Breast epithelium (tissue), 4 donors: ENCODE measurements at places on chromosomes 5 and 9.

- DNase-seq = no peak
Observed at GRCh38 chr5:9066349-9066748, 479.5 kb downstream of the SEMA5A start.

GRCh38 chr5:154221371-154221896 is 30.9 kb downstream of the GALNT10 start:
- DNase-seq = no peak

- DNase-seq = peak; percentile 55
Observed at GRCh38 chr9:125240649-125240999, 519 bp downstream of the HSPA5 start.

DNA sequence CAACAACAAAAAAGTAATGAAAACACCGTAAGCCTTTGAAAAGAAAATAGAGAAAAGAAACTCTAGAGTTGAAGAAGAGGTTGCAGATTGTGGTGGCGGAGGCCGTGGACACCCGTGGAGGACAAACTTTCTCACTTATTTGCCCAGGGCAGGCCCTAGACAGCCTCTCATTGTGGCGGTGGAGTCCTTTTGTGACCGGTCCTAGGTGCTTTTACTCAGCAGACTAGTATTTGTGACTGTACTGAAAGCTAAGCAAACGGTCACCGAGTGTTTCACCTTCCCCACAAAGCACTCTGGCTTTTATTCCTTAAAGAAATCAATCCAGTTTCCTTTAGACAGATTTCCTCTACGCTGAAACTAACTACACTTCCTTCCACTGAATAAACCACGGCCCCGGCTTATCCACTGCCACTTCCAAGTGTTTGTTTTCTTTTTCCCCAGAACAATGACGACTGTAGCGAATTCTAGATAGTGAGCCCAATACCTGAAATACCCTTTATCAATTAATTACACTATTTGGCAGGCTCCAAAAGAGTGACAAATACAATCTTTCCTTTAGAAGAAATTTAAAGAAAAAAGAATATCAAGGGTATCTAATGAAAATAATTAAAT is 210.2 kb upstream of the TARS1 start:
- no peak for DNase-seq

- no peak for DNase-seq
Observed at GRCh38 chr5:77374686-77375085, 117.4 kb downstream of the WDR41 start.

GRCh38 chr9:130220352-130220751 is 45.2 kb upstream of the HMCN2 start:
- DNase-seq = no peak

DNA sequence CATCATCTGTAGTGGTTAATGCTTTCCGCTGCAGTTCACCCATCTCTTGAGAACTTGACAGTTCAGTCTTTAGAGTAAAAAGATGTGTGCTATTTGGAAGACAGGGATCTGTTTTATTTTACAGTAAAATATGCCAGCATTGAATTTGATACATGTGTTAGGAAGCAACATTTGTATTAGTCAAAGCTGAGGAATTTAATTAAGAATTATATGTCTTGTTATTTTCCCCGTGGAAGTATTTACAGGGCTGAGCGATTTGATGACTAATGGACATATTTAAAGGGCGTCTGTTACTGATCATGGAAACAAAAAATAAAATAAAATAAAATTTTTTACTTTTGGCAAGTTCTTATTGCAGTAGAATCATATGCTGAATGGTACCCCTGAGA is 101.3 kb downstream of the PAM start:
- DNase-seq = no peak

GRCh38 chr5:178330791-178331404 is 98.3 kb upstream of the PHYKPL start:
- DNase-seq = no peak

GRCh38 chr9:71223953-71224538 is 102.6 kb upstream of the TRPM3 start:
- DNase-seq = no peak

GRCh38 chr5:144028058-144028457 is 142.4 kb downstream of the YIPF5 start:
- no peak for DNase-seq

- DNase-seq = no peak
Observed at GRCh38 chr5:66933066-66933465, 263.5 kb downstream of the CD180 start.

GRCh38 chr9:38158628-38159027 is 89.6 kb upstream of the SHB start:
- DNase-seq = no peak

GRCh38 chr5:91255396-91256141 is 127.5 kb downstream of the ARRDC3 start:
- no peak for DNase-seq
